ENCODE measurements at places on chromosomes 4 and X.
A peak's percentile ranks its signal among the peaks of the same experiment; 100 is the strongest.

DNA sequence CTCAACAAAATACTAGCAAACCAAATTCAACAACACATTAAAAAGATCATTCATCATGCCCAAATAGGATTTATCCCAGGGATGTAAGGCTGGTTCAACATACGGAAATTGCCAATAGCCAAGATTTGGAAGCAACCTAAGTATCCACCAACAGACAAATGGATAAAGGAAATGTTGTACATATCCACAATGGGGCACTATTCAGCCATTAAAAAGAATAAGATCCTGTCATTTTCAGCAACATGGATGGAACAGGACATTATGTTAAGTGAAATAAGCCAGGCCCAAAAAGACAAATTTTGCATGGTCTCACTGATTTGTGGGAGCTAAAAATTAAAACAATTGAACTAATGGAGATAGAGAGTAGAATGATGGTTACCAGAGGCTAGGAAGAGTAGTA lies 82.0 kb upstream of the FAM241A start:
- DNase-seq: no peak

- no peak for DNase-seq
Measured at GRCh38 chr4:138275963-138276621, 33.9 kb upstream of the SLC7A11 start.

- DNase-seq: no peak
Measured at GRCh38 chrX:2228536-2228935, 272.2 kb downstream of the DHRSX start.

DNA sequence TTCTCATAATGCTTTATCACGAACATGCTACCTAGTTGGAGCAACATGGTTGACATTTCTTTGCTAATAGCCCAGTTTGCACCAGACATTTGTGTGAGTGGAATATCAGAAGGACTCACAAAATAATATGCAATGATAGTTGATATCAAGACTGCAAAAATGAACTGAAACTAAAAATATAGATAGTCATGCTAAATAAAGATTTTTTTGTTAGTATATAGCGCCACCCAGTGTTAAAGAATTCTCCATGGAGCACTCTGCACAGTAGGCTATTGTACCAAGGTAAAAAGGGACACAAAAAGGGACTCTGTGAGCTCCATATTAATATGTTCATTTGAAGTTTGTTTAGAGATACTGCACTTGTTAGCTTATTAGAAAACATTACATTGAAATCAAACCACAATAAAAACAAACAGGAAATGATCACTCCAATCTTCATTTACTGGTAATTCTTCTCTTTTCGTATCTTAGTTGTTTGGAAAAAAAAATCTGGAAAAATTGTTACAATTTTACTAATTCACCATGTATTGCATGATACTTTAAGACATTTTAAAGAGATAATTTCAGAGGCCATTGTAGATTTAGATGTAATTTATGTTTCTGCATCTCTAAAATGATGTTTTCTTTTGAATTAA lies 1509.6 kb downstream of the ADGRL3 start:
- no peak for DNase-seq

DNA sequence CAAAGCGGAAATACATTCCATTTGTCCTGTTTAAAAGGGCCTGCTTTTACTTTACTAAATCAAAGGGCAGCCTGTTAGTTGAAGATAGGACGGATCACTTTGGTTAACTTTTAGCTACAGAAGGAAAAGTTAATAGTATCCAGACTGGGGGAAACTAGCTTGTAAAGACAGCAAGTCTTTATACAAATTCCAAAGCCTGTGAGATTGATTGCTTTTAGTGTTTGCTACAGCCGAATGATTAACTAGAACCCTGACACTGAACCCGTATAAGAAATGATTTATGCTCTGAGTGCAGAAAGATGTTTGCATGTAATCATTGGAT lies 93.4 kb downstream of the FRAS1 start:
- DNase-seq: no peak

DNA sequence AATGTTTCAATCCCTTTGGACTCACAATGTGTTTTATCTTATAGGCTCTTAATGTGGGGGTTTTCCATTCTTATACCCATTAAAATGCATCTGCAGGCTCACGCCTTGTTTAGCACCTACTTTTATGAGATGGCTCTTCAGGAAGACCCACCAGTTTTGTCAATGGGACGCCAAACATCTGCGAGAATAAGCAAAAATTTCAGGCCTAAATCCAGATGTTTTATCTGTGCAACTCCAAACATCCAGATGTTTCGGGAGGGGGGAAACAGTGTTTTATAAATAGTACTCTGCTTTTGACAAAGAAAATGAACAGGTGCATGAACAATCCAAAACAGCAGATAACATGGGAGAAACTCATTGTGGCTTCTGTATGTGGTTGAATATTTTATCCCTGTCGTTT lies 342.8 kb downstream of the DHX15 start:
- no peak for DNase-seq

- no peak for DNase-seq
Measured at GRCh38 chr4:8141935-8142334, 16.7 kb downstream of the ABLIM2 start.

DNA sequence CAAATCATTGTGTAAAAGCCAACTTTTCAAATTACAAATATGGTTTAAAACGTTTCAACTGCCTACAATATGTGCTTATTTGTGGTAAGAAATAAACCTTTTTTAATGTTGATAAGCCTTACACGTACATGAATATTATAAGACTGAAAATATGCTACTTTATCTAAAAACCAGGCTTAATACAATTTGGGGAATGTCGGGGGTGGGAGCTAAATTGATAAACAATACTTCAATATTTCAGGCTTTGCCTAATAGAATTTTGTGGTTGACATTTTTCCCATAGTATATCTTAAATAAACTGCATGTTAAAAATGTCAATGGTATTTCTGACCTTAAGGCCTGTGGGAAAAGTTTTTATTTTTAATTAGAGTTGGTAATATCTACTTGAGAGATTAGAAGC lies 69.8 kb upstream of the SLIT2 start:
- DNase-seq: no peak

- no peak for DNase-seq
Measured at GRCh38 chr4:78602334-78602733, 50.8 kb downstream of the ANXA3 start.

- DNase-seq: no peak
Measured at GRCh38 chr4:140090215-140090731, 63.7 kb downstream of the MAML3 start.

DNA sequence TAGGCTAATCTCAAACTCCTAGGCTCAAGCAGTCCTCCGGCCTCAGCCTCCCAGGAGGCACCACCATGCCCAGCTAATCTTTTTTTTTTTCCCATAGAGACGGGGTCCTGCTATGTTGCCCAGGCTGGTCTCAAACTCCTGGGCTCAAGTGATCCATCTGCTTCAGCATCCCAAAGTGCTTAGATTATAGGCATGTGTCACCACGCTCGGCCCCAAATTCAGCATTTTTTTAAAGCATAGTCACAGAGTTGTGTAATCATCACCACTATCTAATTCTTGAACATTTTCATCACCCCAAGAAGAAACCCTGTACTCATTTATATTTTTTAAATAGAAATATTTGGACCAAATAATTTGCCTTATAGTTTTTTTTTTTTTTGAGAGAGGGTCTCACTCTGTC lies 10.3 kb downstream of the CENPI start:
- no peak for DNase-seq

DNA sequence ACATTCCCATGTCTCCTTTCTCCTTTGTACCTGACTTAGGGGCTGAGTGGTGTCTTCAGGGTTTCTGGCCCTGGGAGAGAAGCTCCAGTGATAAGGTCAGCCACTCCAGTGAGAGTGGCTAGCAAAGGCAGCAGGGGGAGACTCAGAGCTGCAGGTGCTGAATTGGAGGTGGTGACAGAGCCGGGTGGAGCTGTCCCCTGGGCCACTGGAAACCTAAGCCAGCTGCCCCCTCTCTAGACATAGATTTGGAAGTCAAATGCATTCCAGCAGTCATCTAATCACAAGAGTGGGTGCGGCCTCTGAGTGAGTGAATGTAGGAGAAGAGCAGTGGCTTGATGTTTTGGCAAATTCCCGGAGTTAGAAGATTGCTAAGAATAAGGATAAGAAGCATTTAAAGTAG lies 28.5 kb downstream of the TRIM2 start:
- no peak for DNase-seq

- DNase-seq: no peak
Measured at GRCh38 chrX:9205599-9206223, 171.8 kb upstream of the FAM9B start.

- no peak for DNase-seq
Measured at GRCh38 chrX:32451954-32452695, 759.2 kb downstream of the DMD start.

DNA sequence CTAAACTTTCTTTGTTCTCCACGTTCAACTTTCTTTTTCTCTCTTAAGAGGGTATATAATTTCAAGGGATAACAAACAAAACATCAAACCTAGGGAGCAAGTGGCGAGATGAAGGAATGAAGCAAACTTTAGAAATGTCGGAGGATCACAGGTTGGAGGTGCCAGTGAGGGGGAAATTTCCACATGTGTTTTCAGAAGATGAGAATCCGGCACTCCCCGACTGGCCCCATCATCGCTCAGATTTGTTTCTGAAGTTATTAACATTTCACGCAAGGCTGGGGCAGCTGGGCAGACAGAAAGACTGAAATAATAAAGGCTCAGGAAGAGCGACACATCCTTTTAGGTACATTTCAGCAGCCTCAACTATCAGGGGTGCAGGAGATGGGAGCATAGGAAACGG lies 134.9 kb downstream of the SMIM20 start:
- DNase-seq: no peak

DNA sequence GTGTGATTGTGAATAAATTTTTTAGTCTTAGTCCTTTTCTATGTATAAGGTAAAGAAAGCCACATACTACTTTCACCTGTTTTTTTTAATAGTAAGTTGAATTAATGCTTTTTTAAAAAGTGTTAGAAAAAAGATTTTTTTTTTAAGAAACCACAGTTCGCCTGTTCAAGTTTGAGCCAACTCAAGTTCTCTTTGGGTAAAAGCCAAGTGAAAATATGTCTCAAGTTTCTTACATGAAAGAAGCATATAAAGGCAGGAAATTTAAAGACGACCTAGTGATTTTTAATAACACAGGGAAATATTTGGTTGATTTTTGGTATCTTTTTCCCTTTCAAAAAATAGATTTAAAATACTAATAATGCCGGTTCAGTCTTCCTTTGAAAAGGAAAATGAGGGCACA lies 369.9 kb upstream of the NR3C2 start:
- DNase-seq: no peak

- DNase-seq: no peak
Measured at GRCh38 chr4:139732991-139733570, 67.5 kb downstream of the MGST2 start.

- no peak for DNase-seq
Measured at GRCh38 chr4:183080372-183081115, 18.5 kb upstream of the WWC2 start.

- no peak for DNase-seq
Measured at GRCh38 chr4:73704314-73705055, 35.9 kb upstream of the CXCL8 start.

- DNase-seq: peak; percentile 33
Measured at GRCh38 chrX:9465380-9466123, 694 bp downstream of the TBL1X start.

DNA sequence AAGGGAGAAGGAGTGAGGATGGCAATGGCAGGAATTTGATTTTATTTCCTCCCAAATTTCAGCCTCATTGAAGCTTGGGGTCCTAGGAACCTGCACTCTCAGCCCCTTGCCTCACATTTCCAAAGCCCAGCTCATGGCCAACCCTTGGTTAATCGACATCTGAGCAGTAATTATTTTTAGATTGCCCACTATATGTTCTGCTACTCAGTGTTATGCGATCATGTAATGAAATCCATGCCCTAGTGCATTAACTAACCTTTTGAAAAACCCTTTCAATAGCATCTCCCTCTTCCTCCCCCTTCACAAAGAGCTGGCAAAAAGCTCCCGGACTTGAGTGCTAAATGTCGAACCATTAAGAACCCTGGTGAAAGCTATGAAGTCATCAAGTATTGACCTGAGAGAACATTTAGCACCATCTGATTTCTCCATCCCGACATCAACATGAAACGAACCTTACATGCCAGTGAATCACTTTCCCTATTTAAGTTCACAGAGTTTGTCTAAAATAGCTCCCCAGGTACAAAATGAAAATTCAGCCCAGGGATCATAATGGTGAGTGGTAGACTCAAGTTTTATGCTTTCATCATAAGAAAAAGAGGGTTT lies 59.2 kb upstream of the RPS6KA3 start:
- DNase-seq: no peak

DNA sequence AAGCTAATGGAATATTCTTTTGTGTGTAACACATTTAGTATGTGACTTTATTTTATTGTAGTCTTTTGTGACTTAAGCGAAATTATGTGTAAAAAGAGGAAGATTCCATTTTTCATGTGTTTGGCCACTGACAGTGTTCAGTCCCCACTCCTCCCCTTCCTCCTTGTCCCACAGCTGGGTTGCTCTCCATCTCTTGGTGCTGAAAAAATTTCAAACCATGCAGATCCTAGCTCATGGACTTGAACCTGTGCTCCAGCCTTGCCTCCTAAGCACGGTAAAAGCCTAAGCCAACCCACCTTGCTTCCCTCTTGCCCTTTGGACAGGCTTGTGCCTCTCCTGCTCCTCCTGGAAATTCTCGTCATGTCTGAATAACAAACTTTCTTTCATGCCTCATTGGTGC lies 2008.5 kb upstream of the TENM3 start:
- no peak for DNase-seq

DNA sequence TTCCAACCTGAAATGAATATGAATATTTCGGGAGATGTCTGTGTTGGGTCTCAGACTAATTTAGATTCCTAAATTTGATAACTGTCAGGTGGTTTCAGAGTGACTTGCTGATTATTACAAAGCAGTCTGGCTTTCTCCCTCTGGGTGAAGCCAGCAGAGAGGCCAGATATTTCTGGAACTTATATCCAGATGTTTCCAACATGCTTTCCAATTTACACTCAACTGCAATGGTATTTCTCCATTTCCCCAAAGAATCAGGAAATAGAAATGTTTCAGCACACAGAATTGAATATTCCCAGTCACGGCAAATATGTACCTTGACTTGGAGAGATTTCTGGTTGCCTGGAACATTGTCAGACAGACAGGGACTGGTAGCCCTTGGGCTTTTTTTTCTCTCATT lies 48.5 kb upstream of the EGFL6 start:
- no peak for DNase-seq

DNA sequence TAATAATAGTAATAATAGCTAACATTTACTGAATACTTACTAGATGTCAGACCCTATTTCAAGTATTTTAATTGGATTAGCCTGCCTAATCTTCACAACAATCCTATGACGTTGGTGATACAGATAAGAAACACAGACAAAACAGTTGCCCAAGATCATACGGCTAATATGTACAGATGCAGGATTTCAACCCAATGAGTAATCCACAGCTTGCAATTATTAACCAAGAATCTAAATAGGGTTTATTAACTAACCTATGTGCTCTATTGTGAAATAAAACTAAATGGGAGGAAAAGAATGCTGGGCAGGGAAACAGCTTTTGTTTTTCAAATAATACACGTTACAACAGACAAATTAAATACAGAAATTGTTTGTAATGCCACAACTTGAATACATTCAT lies 23.4 kb downstream of the FBXO8 start:
- no peak for DNase-seq

GRCh38 chr4:43282534-43282933 lies 390.0 kb downstream of the GRXCR1 start:
- DNase-seq: no peak

- DNase-seq: no peak
Measured at GRCh38 chr4:101183221-101183620, 164.1 kb downstream of the PPP3CA start.

GRCh38 chrX:96424007-96424406 lies 260.6 kb upstream of the DIAPH2 start:
- no peak for DNase-seq

All from stimulated activated naive CD4-positive, alpha-beta T cell (primary cell).